ENCODE measurements at places on chromosomes 1 and 21.

- peak; percentile 9 for DNase-seq
Measured at GRCh38 chr1:212315907-212316306, 30.7 kb downstream of the PPP2R5A start.

GRCh38 chr1:245378745-245379144 is 224.0 kb downstream of the KIF26B start:
- no peak for DNase-seq

DNA sequence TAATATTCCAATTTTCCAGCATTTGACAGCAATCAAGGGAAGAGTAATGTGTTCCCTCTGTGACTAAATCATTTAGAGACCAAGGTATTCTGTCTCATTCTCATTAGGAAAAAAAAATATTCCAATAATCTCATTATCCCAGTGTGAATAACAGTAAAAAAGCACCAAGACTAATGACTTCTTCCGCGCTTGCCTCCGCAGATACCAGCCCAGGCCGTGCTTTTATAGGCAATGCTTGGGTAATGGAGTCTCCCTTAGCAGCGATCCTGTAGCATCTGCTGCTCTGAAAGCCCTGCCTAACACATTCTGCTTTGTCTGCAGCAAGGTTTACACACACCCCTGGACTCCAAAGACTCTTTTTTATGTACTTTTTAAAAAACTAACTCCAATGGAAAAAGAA is 470.0 kb upstream of the CAMK1G start:
- no peak for DNase-seq

DNA sequence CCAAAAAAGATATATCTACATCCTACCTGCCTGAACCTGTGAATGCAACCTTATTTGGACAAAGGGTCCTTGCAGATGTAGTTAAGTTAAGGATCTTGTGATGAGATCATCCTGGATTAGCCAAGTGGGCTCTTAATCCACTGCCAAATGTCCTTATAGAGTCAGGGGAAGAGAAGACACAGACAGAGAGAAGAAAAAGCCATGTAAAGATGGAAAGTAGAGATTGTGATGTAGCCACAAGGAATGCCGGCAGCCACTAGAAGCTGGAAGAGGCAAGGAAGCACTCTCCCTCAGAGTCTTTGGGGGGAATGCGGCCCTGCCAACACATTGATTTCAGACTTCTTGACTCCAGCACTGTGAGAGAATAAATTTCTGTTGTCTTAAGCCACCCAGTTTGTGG is 16.2 kb downstream of the HSD11B1 start:
- no peak for DNase-seq

GRCh38 chr1:100869996-100870395 is 24.6 kb downstream of the EXTL2 start:
- DNase-seq = no peak

- DNase-seq = no peak
Measured at GRCh38 chr1:64936956-64937355, 29.4 kb downstream of the JAK1 start.

Measured in OCI-LY7 (cell line).